ENCODE measurements at places on chromosomes 16 and 17.

DNA sequence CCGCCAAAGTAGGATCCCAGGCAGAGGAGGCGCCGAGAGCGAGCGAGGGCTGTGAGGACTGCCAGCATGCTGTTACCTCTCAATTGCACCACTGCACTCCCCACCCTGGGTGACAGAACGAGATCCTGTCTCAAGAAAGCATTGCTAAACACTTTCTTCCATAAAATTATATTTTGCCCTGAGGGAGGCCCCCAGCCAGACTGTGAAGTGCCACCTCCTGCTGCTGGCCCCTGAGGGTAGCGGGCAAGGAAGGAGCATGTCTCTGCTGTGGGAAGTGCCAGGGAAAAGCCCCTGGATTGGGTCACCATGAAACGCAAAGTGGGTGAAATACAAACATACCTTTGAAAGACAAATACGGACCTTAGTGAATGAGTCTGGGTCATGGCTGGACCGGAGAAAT is 78.0 kb upstream of the AMZ2 start:
- DNase-seq = no peak

- DNase-seq = no peak
Observed at GRCh38 chr16:73418051-73418450, 370.1 kb upstream of the ZFHX3 start.

DNA sequence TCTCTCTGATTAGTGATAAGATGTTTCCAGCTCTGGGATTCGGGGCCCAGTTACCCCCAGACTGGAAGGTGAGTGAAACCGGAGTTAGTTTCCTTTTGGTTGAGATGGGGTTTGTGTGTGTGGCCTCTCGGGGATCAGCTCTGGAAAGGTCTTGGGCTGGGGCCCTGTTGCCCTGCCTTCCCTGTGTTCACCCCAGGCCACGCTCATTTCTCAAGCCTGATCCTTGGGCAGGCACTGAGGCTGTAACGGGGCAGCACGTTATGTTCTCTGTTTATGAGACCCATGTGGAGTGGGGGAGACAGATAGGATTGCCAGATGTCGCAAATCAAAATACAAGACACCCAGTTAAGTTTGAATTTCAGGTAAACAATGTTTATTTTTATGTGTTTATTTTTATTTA is 35.5 kb downstream of the CPNE2 start:
- no peak for DNase-seq

GRCh38 chr17:45828582-45829133 is 16.0 kb upstream of the SPPL2C start:
- DNase-seq = no peak

GRCh38 chr16:15747937-15748336 is 97.9 kb downstream of the NDE1 start:
- DNase-seq = no peak

DNA sequence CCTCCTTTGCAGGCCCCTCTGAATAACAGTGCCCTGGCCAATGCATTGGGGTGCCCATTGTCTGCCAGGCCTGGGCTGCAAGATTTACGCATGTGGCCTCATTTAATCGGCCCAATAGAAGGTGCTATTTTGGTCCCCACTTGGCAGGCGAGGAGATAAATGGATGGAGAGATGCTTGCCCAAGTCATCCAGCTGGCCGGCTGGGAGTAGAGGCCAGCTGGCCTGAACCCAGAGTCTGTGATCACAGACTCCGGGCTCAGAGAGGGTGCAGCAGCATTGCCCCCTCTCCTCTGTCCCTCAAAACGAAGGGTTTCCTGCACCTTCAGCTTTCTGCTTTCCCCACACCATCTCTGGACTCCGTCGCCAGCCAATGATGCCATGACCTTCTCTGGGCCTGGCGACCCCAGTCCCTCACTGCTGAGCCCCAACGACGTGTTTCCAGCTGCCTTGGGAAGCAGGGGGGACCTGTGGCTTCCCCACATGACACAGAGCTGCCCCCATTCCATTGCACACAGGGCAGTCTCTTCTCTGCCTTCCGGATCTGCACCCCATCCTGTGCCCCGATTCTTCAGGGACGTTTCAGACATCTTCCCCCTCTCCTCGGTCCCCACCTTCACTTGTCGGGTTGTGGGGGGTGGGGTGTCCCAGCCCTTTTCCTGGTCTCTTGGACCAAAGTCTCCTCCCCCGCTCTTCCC is 3.5 kb upstream of the ADGRG1 start:
- DNase-seq = no peak

DNA sequence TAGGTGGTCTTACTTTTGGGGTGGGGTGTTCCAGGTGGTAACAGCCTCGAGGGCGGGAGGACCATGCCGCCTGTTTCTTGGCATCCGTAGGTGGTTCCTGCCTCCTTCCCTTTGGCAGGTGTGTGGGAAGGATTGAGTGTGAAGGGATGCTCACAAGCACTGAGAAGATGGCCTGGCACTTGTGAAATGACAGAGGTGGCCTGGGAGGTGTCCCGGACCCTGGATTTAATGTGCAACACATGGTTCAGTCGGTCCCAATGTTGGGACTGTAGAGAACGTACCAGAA is 165.8 kb upstream of the FOXF1 start:
- DNase-seq = no peak

DNA sequence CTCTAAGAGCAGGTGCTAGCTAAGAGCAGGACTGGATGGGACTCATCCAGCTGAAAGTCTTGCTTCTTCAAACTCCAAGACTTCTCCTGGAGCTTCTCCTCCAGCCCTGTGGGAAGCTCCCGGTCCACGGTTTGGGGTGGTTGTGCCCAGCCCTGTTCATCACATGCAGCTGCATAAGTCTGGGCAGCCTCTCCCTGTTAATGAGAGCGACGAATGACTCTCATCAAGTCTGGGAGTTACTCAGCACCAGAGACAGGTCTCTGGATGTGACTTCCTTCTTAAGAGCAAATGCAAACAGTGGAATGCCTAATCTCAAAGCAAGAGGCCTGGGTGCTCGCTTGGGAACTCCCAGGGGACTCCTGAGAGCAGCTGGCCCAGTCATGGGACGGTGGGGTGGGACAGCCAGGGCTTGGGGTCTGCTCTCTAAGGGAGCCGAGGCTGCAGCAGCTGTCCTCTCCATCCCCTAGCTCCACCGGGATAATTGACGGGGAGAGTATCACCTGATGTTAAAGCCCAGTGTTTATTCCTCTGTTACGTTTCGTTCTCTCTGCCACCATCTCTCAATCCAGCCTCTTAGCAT is 35.3 kb upstream of the CRHR1 start:
- DNase-seq = no peak

- no peak for DNase-seq
Observed at GRCh38 chr16:14284930-14285512, 213.9 kb downstream of the MRTFB start.

All from stimulated activated naive CD8-positive, alpha-beta T cell treated with anti-CD3 and anti-CD28 coated beads, Interleukin-15, Interleukin-2, amounts not matched to agents 100 U/mL and 50 U/mL, for 24 hours (primary cell).